RKO (cell line): ENCODE measurements at places on chromosomes 16 and 17.

- DNase-seq: no peak
Measured at GRCh38 chr17:39231091-39231561, 5.4 kb upstream of the STAC2 start.

- no peak for DNase-seq
Measured at GRCh38 chr16:17027488-17028129, 443.2 kb downstream of the XYLT1 start.

DNA sequence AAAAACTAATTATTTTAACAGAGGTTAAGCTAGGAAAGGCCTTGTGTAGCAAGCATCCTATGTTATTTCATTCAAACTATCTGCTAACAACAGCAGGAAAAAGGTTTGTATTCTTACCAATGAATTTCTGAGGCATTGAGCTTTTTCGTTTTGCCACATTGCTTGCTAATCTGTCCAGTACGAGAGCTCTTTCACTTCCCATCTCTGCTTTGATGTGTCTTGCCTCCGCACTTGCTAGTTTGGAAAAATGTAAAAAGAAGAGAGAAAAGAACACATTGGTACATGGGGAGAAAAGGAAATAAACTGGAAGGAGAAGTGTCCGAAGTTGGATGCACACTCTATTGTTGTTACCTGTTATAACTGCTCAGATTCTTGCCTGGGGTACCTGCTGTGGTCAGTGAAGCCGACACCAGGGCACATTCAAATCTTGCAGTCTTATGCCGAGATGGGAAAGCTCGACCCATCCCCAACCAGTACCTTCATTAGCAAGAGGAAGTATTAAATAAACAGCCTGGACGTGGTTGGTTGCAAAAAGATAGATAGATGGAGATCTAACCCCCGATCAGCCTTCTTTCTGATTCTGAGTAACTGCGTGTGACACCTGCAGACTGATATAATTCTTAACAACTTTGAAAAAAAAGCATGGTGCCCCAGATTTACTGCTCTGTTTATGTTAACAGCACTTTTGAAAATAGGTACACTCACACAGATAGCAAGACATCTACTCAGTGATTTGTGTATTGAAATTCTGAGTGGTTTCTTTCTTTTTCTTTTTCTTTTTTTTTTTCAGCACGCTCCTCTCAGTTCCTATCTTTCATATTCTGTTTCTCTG is 40.0 kb downstream of the GRB7 start:
- DNase-seq: no peak

- no peak for DNase-seq
Measured at GRCh38 chr17:61284174-61284573, 115.5 kb upstream of the TBX2 start.

- no peak for DNase-seq
Measured at GRCh38 chr17:39225959-39226683, 376 bp upstream of the STAC2 start.
